ENCODE measurements at places on chromosomes 7 and 10.

- DNase-seq = no peak
These were observed 13.1 kb downstream of the AVPI1 start for GRCh38 chr10:97673736-97674525.

GRCh38 chr10:42926843-42927242 is 144.2 kb downstream of the BMS1 start:
- no peak for DNase-seq

GRCh38 chr7:105098863-105099515 is 85.0 kb downstream of the KMT2E start:
- DNase-seq = no peak

GRCh38 chr7:143975617-143976016 is 21.0 kb downstream of the OR2F1 start:
- DNase-seq = no peak

DNA sequence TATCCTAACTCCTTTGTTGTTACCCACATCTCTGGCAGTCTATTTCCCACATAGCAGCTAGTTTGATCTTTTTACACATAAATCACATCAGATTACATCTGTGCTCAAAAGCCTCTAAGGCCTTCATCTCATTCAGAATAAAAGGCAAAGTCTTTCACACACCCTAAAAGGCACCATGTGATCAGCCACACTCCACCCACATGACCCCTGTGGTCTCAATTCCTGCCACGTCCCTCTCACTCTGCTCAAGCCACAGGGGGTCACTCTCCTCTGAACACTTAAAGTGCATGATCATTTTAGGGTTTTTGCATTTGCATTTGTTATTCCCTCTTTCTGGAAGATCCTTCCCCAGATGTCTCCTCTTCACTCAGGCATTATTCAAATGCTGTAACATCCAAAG is 30.8 kb downstream of the ELAPOR2 start:
- DNase-seq = no peak

- no peak for DNase-seq
These were observed 126.3 kb downstream of the MAD1L1 start for GRCh38 chr7:2106440-2106839.

DNA sequence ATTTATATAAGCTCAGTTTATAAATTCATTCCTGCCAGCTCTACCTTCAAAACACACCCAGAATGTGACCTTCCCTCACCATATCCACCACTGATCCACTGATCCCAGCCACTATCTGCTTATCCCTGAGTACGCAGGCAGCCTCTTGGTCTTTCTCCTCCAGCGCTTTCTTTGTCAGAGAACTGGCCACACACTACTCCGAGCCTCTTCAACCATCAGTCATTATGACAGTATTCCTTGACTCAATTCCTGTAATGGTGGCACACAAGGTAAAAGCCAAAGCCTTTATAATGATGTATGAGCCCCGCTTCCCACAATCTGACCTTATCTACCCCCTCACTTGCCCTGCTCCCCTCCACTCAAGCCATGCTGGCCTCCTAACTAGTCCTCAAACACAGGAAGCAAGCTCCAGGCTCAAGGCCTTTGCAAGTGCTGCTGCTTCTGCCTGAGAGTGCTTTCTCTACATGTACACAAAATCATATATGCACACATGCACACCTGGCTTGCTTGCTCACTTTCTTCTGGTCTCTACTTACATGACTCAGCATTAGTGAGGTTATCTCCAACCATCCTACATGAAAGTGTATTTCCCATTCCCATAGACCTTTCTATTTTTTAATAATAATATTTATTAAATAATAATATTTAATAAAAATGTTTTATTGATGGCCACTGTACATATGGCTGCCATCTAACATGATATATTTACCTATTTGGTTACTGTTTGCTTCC is 150.4 kb upstream of the FEZF1 start:
- DNase-seq = no peak

- no peak for DNase-seq
These were observed 28.9 kb upstream of the TMEM72 start for GRCh38 chr10:44882166-44882720.

DNA sequence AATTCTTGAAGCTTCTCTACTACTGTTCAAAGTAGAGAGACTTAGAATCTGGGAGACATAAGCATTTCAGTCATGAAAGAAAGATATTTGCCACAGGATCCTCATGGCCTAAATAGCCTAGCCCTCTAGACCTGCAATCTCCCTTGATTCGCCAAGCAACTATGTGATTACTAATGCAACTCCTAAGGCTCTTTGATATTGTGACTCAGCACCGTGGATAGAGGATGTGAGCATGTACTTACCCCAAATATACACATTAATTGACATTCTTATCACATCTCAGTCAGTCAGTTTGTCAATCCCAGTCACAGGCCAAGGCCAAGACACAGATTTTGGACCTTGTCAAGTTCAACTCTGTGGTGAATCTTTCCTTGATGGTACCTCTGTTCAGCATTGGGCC is 42.6 kb downstream of the GPR37 start:
- DNase-seq = no peak

GRCh38 chr10:85137253-85137652 is 808.9 kb downstream of the CCSER2 start:
- DNase-seq = no peak

DNA sequence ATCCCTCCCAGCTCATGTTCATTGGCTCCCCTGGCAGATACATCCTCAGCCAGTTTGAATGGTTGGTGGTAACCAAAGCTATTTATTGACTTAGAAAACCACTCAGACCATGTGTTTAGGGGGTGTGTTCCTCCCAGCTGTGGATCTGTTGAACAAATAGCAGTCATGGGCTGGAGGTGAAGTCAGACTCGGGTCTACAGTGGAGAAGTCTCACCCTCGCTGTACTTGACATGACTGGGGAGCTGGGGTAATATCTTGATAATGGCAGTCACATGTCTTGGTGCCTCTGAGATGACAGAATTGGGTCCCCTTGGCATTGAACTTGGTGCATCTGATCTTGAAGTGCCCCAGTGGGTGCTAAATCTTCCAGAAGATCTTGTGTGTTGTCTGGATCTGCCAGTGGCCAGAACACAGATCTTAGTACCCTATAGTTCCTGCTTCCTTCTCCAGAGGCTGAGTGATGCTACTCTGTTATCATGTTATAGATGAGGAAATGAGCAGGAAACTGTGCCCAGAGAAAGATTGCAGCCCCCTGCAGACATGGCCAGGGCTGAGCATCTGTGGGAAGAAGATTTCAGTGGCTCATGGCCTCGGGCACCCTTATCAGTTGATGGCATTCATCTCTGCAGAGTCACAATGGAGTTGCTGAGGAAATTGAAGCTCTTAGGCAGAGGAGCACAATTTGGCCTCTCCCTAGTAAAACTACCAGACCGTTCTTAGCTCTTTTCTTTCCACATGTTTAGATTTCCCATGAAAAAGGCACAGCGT is 50.4 kb downstream of the ADRA2A start:
- DNase-seq = no peak

DNA sequence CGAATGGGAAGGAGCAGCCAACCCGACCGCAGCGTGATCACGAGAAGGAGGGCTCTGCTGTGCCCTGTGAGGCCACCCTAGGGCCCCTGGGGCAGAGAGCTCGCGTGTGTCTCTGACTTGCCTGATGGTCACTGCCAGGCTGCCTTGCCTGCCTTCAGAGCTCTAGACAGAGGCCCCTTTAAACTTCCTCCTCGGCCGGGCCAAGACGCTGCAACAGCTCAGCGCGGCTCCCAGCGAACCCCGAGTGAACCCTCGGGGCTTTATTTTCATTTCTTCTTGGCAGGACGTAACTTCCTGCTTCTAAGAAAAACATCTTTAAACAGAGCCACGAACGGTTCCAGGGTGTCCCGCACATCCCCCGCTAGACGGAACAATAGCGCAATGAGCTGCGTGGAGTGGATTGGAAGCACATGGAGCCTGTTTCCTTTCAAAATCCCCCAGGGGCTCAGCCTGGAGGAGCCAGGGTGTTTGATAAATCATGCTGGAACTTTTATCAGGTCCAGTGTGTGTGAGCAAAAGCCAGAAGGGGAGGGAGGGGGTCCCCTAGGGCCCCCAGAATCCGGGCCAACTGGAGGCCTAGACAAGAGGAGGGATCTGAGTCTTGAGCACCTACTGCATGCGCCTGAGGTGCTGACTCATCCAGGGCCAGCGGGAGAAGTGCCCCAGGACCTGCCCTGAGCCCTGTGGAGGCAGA is 134.1 kb upstream of the GDF10 start:
- DNase-seq = peak; percentile 23

- DNase-seq = no peak
These were observed 182.7 kb upstream of the PRPS1L1 start for GRCh38 chr7:18210377-18210776.

- no peak for DNase-seq
These were observed 311.2 kb upstream of the GNAI1 start for GRCh38 chr7:79823246-79823951.

GRCh38 chr10:5198386-5198785 is 1.7 kb downstream of the AKR1C4 start:
- no peak for DNase-seq

DNA sequence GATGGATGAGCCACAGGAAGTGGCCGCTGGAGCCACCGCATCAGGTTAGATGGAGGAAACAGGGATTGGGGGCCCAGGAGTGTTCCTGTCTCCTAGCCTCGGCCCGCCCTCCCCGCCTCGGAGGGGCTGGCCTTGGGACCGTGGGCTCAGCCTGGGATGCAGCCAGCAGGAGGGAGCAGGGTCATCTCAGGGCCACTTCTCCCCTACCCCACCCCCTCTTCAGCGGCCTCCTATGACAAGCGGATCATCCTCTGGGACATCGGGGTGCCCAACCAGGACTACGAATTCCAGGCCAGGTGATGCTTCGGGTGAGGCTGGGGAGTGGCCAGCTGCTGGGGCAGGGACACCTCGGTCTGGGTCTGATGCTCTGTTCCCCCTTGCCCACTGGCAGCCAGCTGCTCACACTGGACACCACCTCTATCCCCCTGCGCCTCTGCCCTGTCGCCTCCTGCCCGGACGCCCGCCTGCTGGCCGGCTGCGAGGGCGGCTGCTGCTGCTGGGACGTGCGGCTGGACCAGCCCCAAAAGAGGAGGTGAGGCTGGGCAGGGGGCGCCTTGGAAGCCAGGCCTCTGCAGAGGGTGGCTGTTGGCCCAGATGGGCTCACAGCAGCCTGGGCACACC is 4.7 kb downstream of the LRWD1 start:
- DNase-seq = no peak

DNA sequence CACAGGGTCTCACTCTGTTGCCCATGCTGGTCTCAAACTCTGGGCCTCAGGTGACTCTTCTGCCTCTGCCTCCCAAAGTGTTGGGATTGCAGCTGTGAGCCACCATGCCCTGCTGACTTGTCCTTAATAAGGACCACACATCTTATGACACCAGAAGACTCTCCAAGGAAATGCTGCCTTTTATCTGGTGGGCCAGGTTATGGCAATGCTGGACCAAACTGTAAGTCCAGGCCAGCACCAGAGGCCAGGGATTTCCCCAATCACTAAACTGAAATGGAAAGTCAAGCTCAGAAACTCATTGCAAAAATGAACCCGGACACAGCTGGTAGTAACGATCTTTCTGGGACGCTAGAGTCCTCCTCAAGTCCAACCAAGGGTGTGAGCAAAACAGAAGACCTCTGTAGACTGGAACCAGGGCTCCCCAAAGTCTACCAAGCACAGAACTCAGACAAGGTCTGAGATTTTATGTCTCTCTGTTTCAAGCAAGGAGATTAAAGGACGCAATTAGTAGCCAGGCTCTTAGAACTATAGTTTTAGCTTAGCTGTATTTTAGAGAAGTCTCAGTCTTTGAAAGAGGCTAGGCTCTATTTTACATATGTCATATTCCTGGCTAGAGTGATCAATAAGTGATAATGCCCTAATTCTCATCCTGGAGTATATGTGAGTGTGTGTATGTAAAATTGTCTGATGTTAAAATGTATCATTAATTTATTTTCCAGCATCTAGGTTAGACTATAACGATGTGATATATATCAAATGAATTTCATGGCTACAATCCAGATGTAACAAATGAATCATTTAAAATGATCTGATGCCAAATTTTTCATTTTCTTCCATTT is 74.0 kb upstream of the ITGB1 start:
- no peak for DNase-seq

- no peak for DNase-seq
These were observed 777.4 kb downstream of the SORCS1 start for GRCh38 chr10:106387063-106387462.
